ENCODE measurements at places on chromosomes 13 and 19. TPM values are rescaled to one million over a fixed set of nuclear protein-coding genes. Genes with fewer than 3 reads are reported as not detected.

The AXL gene
- total RNA-seq = 28.4 TPM

The IER2 gene
- 16.4 TPM for total RNA-seq

The RAB20 gene
- total RNA-seq = 1.5 TPM

The SLC39A3 gene
- total RNA-seq = 21.1 TPM

The NCR1 gene
- total RNA-seq = not detected

The PROZ gene
- total RNA-seq = not detected

The LILRA5 gene
- not detected for total RNA-seq

The KLC3 gene
- 0.16 TPM for total RNA-seq

The CDX2 gene
- total RNA-seq = not detected

The ZNF296 gene
- total RNA-seq = 0.13 TPM

The MYADM gene
- 5.0 TPM for total RNA-seq

The FUT3 gene
- not detected for total RNA-seq

The ATP4B gene
- not detected for total RNA-seq

The TUBA3C gene
- total RNA-seq = not detected

The ADPRHL1 gene
- total RNA-seq = 1.1 TPM

The SPRED3 gene
- total RNA-seq = 1.8 TPM

The S1PR4 gene
- 3.6 TPM for total RNA-seq

The TINCR gene
- total RNA-seq = 0.06 TPM

The RNF126 gene
- total RNA-seq = 17.3 TPM

The SPATA13 gene
- 5.3 TPM for total RNA-seq

The PLEKHA4 gene
- total RNA-seq = 4.3 TPM

The ZNF610 gene
- total RNA-seq = 3.2 TPM

The ZNF841 gene
- total RNA-seq = 9.4 TPM

The TRPC4 gene
- 0.06 TPM for total RNA-seq

The PDX1 gene
- not detected for total RNA-seq

The SHC2 gene
- total RNA-seq = 1.8 TPM

The ERFL gene
- not detected for total RNA-seq

The ZNF229 gene
- 9.1 TPM for total RNA-seq

The DCT gene
- total RNA-seq = not detected

The NLRP9 gene
- not detected for total RNA-seq

The ZNF569 gene
- total RNA-seq = 3.7 TPM

The NECTIN2 gene
- total RNA-seq = 167 TPM

The MYPOP gene
- 0.49 TPM for total RNA-seq

The AP2S1 gene
- 160 TPM for total RNA-seq

The BRD4 gene
- 21.3 TPM for total RNA-seq

The BCAM gene
- total RNA-seq = 24.4 TPM

The ATP12A gene
- not detected for total RNA-seq

The ERICH6B gene
- not detected for total RNA-seq

Data from bladder microvascular endothelial cell (primary cell).